ENCODE measurements at places on chromosomes 1 and 21. TPM values are rescaled to one million over a fixed set of nuclear protein-coding genes. Genes with fewer than 3 reads are reported as not detected.

The TNNI3K gene
- total RNA-seq, result not detected

The THEMIS2 gene
- 0.46 TPM for total RNA-seq

The CHIT1 gene
- total RNA-seq, result not detected

The CRB1 gene
- not detected for total RNA-seq

DNA sequence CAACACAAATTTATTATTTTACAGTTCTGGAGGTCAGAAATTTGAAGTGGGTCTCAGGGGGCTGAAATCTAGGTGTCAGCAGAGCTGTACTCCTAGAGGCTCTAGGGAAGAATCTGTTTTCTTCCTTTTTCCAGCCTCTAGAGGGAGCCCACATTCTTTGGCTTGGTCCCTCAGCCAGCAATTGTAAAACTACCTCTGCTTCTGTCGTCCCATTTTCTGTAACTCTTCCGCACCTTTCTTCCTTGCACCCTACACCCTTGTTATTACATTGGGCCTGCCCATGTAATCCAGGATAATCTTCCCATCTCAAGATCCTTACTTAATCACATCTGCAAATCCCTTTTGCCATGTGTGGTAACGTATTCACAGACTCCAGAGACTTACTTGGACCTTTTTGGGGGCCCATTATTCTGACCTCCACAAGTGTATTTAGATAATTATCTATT, 24.8 kb upstream of the THEM4 start:
- H3K27me3 ChIP-seq, result no peaks in the 10 kb centered on the region
- DNase-seq, result peak; percentile 39
- H3K36me3 ChIP-seq, result no peaks in the 10 kb centered on the region
- H3K27ac ChIP-seq, result no peak overlapping the region
- H3K4me1 ChIP-seq, result no peaks in the 10 kb centered on the region

DNA sequence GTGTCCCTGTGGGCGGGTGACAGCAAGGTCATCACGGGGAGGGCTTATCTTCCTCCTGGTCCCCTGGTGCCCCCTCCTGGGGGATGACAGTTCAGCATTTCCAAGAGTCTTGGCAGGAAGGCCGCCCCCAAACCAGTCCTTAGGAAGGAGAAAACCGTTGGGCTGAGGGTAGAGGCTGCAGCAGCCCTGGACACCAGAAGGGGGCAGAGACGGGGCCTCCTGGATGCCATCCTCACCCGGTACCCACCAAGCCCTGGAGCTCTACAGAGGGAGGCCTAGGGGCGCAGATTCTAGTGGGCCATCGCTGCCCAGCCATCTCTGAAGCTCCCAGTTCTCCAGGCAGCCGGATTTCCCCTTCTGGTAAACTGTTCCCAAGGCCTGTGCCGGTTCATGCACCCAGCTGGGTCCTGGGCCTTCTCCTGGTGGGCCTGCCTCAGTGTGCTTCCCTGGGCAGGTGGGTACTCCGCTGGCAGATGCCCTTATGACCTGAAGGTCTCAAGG, 14.8 kb upstream of the ZNF669 start:
- H3K4me1 ChIP-seq, result peaks cover 22% of the 10 kb centered on the region
- peak; percentile 79 for DNase-seq
- no peaks in the 10 kb centered on the region for H3K27me3 ChIP-seq
- H3K4me3 ChIP-seq, result no peak overlapping the region
- no peaks in the 10 kb centered on the region for H3K36me3 ChIP-seq

DNA sequence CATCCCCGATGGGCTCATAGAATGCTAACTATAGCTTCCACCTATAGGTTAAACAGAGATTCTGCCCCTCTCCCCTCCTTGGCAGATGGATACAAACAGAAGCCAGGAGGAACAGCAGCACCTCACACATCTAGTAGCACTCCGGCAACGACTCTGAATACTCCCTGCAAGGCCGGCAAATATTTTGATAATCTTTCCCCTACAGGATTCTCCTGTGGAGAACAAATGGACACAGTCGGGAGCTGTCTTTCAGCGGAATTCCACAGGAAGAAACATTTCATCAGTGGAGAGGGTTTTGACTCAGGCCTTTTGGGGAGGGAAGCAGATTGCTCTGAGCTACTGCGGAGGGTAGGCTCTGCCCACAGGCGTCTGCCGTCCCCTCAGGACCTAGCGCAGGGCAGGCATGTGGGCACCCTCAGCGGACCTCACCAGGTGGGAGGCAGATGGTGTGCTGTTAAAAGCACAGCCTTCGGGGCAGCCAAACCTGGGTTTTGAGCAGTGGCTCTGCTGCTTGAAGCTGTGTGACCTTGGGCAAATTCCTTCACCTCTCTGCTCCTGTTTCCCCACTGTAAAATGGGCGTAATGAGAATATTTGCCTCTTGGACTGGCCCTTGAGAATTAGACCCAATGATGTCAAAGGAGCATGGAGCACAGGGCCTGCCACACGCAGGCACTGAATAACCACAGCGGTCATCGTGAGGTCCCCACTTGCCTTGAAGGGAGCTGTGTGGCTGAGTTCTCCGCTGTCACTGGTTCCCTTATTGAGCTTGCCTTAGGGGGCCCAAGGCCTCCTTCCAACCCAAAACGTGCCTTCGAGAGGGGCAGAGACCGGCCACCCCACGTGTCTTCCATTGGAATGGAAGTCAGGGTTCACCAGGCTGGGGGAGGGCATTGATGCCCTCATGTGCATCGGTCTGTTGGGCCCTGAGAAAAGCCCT, 19.2 kb upstream of the BCAR3 start:
- no peaks in the 10 kb centered on the region for H3K27me3 ChIP-seq
- DNase-seq, result no peak

DNA sequence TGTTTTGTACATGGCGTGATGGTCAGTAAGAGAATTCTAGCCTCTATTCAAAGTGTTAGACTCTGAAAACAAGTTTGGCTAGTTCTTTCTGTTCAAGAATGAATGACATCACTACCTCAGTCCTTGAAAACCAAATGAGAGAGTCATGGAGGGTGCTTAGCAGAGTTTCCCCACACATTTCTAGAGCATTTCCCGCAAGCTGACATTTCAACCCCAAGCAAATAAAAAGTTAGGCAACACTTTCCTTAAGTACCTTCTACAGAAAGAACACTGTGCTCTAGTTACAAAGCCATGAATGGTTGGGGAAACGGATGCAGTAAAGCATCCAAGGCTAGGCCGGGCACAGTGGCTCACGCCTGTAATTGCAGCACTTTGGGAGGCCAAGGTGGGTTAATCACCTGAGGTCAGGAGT, 47.9 kb upstream of the SLC44A3 start:
- H3K4me3 ChIP-seq, result no peak overlapping the region
- peaks cover 17% of the 10 kb centered on the region for H3K4me1 ChIP-seq
- H3K27ac ChIP-seq, result no peak overlapping the region

- no peak for DNase-seq
- H3K4me1 ChIP-seq, result peaks cover 27% of the 10 kb centered on the region
- H3K36me3 ChIP-seq, result no peaks in the 10 kb centered on the region
- H3K27me3 ChIP-seq, result 0 out of 3 replicates have a peak, but pooled peaks cover 6% of the 10 kb centered on the region
Observed at GRCh38 chr1:112794654-112795239, 79.6 kb upstream of the PPM1J start.

DNA sequence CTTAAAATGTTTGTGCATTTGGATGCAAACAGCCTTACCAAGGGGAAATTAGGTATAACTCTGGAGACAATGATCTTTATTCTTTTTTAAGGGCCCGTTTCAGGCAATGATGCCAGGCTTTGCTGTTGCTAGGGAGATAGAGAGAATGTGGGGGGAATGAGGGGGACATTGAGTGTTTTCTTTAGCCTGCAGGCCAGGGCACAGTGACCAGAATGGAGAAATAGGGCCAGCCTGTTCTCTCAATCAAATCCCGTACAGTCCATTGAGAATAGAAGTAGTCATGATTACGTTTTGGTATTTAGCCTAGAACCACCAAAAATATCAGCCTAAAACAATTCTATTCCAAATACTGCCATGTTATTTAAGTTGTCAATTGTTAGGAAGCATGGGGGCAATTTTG, 49.0 kb downstream of the RGS7 start:
- no peaks in the 10 kb centered on the region for H3K27me3 ChIP-seq
- DNase-seq, result no peak
- no peak overlapping the region for H3K27ac ChIP-seq
- H3K36me3 ChIP-seq, result no peaks in the 10 kb centered on the region
- H3K4me3 ChIP-seq, result no peak overlapping the region
- no peaks in the 10 kb centered on the region for H3K4me1 ChIP-seq

DNA sequence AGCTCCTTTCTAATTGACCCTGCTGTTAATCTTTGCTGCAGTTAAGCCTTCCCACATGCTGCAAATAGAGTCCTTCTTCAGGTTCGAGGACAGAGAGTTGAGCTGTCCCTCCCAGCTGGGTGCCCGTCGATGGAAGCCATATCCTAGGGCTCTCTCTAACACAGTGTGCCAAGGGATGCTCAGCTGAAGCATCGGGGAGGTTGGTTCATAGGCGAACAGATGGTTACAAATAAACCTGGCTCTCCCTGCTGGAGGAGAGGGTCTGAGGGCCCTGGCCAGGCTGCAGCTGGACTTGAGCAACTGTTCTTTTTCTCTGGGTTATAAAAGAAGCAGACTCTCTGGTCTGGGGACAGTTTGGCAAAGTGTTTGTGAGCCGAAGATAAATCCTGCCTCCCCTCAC, 120.3 kb upstream of the C8B start:
- H3K4me3 ChIP-seq, result no peak overlapping the region
- H3K27me3 ChIP-seq, result no peaks in the 10 kb centered on the region
- H3K4me1 ChIP-seq, result no peaks in the 10 kb centered on the region
- H3K27ac ChIP-seq, result no peak overlapping the region
- no peak for DNase-seq
- no peaks in the 10 kb centered on the region for H3K36me3 ChIP-seq

DNA sequence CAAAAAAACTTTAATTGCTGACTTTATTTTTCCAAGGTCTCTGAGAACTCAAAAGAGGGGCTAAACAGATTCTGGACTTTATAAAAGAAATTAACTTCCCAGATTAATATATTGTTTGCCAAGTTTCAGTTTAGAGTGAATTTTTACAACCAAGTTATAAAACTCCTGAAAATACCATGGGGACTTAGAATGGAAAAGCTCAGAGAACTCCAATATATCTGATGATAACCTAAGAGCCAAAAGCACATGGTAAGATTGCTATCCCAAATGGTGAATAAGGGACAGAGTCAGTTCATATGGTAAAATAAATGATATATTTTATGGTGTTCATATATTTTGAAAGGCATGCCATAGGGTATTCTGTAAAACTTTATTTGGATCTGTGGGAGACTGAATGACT, 470.9 kb downstream of the TTLL7 start:
- H3K4me1 ChIP-seq, result no peaks in the 10 kb centered on the region
- no peak overlapping the region for H3K4me3 ChIP-seq
- no peak for DNase-seq
- H3K27me3 ChIP-seq, result no peaks in the 10 kb centered on the region
- H3K27ac ChIP-seq, result no peak overlapping the region

DNA sequence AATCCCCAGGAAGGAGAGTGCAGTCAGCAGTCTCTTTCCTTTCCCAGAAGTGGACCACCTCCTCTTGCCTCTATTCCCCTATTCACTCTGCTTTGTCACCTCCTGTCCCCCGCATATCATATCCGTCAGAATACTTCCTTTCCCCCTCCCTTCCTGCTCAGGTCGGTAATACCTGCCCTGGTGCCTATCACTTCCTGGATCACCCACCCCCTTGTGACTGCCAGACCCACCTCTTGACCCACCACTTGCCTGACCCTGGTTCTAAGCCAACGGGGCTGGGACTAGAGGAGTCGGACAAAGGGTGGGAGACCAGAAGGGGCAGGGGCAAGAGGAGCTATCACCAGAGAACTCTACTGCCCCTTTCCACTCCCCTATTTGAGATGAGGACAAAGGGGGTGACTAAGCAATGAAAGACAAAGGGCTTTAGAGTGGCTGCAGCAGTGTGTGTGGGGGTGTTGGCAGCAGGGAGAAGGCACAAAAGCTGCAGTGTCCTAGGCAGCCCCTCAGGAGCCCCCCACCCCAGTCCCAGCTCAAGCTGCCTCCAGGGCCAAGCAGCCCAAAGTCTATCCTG, 1.7 kb upstream of the ADAMTS4 start:
- peaks cover 21% of the 10 kb centered on the region for H3K36me3 ChIP-seq
- peaks cover 83% of the 10 kb centered on the region for H3K4me1 ChIP-seq
- H3K4me3 ChIP-seq, result peak overlapping the region; percentile 31
- peak overlapping the region; percentile 70 for H3K27ac ChIP-seq

DNA sequence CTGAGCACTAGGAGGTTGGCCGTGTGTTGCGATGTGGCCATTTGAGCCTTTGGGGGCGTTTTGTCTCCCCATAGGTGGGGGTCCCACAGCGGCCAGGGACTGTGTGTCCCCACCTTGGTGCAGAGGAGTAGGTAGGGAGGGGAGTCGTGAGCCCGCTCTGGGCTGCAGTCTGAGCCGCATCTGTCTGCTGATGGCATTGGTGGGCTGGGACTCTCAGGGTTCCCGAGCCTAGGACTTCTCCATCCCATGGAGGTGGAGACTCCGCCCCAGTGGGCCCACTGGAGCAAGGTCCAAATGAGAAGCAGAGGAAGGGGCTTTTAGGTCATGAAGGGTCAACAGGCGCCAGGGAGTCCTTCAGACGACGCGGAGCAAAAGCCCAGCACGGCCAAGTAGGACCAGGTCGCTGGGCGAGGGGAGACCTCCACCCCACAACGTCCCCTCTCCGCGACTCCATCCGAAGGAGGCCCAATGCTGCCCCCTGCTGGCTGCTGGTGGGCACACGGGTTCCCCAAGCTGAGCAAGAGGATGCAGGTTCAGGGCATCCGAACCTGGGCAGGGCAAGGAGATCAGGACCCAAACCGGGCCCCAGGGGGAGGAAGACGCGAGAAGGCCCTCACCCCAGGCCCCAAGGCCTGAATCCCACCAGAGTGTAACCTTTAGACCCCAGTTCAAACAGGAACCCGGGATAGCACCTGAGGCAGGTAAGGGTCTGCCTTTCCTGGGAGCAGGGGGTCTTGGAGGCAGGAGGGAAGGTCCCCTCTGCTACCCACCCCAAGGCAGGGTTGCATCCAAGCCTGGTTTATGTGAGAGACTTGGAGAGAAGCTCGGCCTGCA, 14.9 kb downstream of the TTC34 start:
- no peak overlapping the region for H3K4me3 ChIP-seq
- no peaks in the 10 kb centered on the region for H3K4me1 ChIP-seq
- no peaks in the 10 kb centered on the region for H3K36me3 ChIP-seq
- no peak for DNase-seq
